ENCODE measurements at places on chromosomes 6 and 20. TPM values are rescaled to one million over a fixed set of nuclear protein-coding genes. Genes with fewer than 3 reads are reported as not detected.

MEI4 gene
- 0.71 TPM for total RNA-seq

MRAP2 gene
- not detected for total RNA-seq

SLC39A7 gene
- total RNA-seq: 55.3 TPM

PAK5 gene
- total RNA-seq: not detected

WFDC6 gene
- not detected for total RNA-seq

RBM38 gene
- total RNA-seq: 81.6 TPM

SNAI1 gene
- 6.7 TPM for total RNA-seq

GMDS gene
- total RNA-seq: 7.0 TPM

HLA-DMA gene
- total RNA-seq: 15.7 TPM

RSPH9 gene
- not detected for total RNA-seq

GJA10 gene
- total RNA-seq: not detected

MAP1LC3A gene
- 54.0 TPM for total RNA-seq

TNF gene
- 0.47 TPM for total RNA-seq

CPXM1 gene
- 0.42 TPM for total RNA-seq

CCDC167 gene
- total RNA-seq: 27.8 TPM

ZBTB46 gene
- total RNA-seq: 16.5 TPM

TPD52L2 gene
- total RNA-seq: 76.5 TPM

CDSN gene
- total RNA-seq: not detected

RBBP9 gene
- 9.1 TPM for total RNA-seq

LGSN gene
- total RNA-seq: not detected

TRIM40 gene
- total RNA-seq: not detected

EFCAB8 gene
- total RNA-seq: not detected

DNMT3B gene
- 0.19 TPM for total RNA-seq

NRM gene
- 2.7 TPM for total RNA-seq

MAS1 gene
- total RNA-seq: 0.08 TPM

RNF146 gene
- total RNA-seq: 60.1 TPM
